Astrocyte (in vitro differentiated cells and primary cell): ENCODE measurements at places on chromosomes 2 and 18.

DNA sequence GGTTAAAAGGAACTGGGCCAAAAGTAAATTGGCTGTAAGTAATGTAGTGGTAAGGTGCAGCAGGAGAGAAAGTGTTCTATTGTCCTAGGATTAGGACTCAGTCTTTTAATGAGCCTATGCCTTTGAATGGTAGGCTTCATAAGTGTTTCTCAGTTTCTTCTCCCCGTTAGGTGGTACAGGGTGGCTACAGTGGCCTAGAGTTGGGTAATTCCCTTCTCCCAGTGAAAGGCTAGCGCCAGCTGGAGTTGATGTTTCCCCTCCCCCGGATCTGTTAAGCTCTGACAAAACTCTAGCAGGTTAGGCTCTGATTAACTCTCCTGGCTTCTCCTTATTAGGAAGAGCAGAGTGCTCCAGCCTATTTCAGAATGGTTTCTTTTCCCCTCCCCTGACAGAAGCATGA is 127.7 kb downstream of the DNAH6 start:
- no peak for DNase-seq

DNA sequence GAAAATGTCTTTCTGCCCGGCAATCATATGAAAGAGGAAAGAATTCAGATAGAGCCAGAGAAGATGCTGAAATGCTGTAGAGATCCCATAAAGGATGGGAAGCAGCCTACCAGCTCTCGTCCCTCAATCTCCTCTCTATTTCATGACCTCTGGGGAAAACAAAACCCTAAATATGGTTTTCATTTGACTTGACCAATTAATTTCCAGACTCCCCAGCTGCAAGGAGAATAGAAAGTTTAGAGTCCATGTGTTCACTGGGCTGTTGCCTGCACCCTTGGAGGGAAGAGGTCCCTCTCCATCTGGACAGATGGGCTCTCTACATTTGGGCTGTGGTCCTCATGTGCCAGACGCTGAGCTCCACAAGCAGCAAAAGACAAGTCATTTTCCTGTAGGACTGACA is 40.6 kb downstream of the CAPN13 start:
- no peak for DNase-seq

GRCh38 chr2:168573128-168573903 is 117.2 kb downstream of the CERS6 start:
- DNase-seq: no peak

DNA sequence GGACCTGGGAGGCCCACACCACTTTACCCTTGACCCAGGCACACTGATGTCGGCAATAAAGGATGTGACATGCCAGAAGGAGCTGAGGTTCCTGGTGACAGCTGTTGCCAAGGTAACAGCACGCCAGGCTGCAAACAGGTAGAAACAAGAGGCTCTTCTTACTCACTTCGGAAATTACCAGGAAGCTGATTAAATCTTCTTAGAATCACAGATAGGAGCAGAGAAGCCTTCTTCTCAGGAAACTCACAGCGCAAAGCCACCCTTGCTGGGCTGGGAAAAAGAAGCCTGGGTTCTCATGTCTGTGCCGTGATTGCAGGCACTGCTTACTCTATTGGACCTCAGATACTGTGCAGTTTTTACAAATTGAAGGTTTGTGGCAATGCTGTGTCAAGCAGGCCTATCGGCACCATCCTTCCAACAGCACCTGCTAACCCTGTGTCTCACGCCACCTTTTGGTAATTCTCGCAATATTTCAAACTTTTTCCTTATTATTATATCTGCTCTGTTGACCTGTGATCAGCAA is 61.0 kb upstream of the TAF1B start:
- DNase-seq: no peak

DNA sequence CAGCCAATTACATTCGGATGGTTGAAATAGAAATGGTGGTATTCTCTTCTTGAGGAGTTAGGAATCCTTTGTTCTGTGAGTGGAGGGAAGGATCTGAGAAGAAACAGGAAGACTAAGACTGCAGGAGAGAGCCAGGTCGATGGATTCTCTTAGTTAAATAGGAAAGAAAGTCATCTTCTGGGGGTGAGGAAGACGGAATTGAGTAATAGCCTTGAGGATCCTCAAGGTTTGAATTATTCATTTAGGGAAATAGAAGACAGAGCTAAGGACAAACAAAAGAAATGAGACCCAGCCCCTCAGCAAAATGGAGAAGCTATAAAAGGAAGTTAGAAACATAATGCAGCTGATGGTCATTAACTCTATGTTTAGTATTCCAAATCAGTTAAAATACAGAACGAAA is 1.8 kb downstream of the LAPTM4A start:
- peak; percentile 24 for DNase-seq

- DNase-seq: no peak
Measured at GRCh38 chr2:27915191-27915590, 24.7 kb downstream of the BABAM2 start.

GRCh38 chr2:14285812-14286211 is 346.7 kb upstream of the LRATD1 start:
- no peak for DNase-seq

- DNase-seq: no peak
Measured at GRCh38 chr18:42131930-42132244, 176.9 kb downstream of the PIK3C3 start.

DNA sequence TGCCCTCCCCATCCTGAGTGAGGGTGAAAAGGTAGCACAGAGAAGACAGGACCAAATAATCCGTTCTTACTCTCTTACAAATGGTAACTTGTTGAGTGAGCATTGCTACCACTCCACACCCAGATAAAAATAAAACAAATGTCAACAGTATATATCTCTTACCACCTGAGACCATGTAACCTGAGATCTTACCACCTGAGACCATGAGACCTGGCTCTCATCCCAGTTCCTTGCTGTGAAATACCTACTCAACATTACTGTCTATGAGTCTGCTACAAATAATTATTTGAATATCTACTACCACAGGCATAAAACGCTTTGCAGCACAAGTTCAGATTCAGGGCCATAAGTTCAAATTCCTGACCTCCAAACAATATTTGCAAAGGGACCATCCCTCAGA is 234.7 kb downstream of the C1D start:
- no peak for DNase-seq

GRCh38 chr2:229718057-229718456 is 3.7 kb upstream of the DNER start:
- DNase-seq: no peak

- DNase-seq: peak; percentile 90
Measured at GRCh38 chr2:207676827-207677354, 34.5 kb upstream of the CCNYL1 start.

DNA sequence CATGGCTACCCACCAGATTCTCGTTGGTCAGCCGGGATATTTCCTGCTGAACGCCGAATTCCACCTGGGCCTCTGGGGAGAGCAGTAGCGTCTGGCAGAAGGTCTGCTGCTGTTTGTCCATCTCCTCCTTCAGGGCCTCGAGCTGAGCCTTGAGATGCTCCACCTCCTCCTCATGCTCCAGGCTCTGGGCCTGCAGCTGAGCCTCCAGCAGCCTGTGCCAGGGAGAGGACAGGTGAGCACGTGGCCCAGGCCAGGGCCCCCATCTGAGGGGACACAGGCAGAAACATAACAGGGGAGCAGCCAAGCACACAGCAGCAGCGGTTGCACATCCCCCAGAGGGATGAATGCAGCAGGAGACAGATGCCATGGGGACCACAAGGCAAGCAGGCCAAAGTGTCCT is 40.1 kb upstream of the ACAA2 start:
- no peak for DNase-seq

DNA sequence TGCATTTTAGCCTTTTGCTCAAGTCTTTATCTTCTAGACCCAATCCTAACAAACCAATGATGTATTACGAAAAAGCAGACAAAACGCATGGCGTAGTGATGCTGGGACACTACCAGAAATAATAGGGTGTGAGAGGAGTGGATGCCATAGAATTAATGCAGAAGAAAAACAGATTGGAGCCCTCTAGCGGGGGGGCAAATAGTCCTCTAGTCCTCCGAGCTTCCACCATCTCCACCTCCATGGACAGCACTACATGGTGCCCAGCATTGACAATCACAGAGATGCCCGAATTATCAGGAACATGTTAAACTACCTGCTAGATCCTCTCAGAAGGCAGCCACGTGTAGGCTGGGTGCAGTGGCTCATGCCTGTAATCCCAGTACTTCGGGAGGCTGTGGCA is 15.4 kb upstream of the ROCK2 start:
- DNase-seq: no peak

DNA sequence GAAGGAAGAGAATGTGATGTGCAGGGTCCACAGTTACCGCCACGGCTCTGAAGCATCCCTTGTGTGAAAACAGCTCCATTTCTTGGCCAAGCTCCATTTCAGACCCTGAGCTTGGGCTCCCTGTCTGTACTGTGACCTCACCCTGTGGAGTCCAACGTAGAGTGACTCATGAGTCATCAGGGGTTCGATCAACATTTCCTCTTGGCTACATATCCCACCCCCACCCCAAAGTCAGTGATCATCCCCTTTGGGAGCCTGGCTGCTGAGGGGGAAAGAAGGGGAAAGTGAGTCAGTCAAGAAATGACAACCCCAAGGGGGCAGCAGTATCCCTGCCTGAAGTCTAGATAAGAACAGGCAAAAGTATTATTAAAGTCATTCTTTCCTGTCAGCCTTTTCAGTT is 62.2 kb downstream of the PAPOLG start:
- DNase-seq: no peak

DNA sequence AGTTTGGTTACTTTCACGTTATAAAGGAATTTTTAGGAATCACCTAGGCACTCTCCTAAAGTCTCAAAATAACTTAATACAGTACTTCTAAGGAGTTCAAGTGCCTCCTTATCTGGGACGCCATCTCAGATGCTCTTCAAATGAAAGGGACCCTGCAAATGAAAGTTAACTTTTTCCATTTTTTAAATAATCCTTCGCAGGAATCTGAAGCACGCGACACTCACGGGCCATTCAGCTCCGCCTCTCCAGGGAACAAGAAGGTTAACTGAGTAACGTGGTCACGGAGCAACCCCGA is 537 bp upstream of the ZC3H15 start:
- DNase-seq: no peak

GRCh38 chr18:46318356-46318755 is 214.2 kb downstream of the HAUS1 start:
- DNase-seq: no peak

DNA sequence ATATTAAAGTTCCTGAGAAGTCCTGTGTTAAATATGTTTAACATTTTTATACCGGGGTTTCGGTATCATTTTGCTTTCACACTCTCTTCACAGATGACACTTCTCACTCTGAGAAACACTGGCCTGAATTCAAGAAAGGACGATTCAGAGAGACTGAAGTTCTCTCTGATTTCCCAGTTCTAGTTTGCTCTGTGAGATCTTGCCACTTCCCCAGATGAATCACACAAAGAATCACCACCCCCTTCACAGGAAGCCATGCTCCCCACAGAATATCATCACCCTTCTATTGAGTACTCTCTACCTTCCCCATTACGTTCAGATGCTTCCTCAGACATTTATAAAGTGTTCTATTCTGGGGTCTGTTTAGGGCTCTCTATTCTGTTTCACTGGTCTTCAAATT is 16.1 kb upstream of the CD207 start:
- DNase-seq: no peak

DNA sequence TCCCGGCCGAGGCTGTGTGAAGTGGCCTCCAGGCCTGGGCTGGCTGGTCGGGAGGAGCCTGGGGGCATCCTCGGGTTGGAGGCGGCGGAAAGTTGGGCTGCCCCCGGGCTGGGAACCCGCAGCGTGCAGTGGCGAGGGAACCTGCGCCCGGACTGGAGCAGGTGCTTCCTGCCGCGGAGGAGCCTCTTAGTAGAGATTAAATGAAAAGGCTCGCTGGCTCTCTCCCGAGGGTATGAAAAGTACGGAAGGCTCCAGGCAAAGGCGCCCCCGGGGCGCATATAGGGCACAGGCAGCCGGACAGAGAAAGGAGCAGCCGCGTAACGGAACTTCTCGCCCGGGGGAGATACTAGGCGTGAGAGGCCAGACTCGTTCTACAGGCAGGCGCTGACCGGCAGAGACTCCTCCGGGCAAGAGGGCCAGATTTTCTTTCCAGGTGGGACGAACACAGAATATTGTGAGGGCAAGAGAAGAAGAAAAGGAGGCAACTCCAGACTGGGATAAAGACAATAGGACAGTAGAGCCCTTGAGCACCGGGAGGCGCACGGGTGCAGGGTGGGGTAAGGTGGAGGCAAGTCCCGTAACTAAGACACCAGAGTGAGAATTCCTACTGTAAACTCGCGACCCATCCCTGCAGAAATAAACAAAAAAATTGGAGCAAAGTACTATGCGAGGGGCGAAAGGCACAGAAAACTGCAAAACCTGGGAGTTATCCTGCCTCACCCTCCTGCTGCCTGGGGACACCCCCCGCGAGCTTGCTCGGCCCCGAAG is 816 bp downstream of the CDH2 start:
- no peak for DNase-seq

DNA sequence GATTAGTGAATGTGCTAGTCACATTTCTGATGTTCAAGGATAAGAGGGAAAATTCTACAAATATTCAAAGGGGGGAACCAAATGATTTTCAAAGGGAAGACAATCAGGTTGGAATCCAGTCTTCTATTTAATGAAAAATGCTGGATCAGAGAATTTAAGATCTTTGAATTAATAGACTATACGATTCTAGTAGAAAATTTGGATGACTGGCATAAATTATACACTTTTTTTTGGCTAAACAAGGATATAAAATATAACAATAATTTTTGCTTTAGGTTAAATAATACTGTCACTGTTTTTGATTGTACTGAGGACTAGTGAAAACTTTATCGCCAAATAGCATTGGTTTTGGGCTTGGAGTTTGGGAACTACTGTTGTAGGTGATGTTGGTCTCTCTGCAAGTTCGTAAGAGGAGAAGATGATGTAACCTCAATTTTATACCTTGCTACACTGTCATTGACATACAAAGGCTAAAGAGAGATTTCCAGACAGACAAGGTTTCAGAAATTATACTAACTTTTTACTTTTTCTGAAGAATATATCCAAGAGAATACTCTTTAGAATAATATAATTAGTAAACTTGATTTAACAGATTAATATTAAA is 51.3 kb downstream of the NCOA1 start:
- DNase-seq: no peak

GRCh38 chr2:7206111-7206810 is 289.0 kb downstream of the RNF144A start:
- no peak for DNase-seq

GRCh38 chr2:43749583-43749982 is 24.3 kb upstream of the DYNC2LI1 start:
- no peak for DNase-seq

DNA sequence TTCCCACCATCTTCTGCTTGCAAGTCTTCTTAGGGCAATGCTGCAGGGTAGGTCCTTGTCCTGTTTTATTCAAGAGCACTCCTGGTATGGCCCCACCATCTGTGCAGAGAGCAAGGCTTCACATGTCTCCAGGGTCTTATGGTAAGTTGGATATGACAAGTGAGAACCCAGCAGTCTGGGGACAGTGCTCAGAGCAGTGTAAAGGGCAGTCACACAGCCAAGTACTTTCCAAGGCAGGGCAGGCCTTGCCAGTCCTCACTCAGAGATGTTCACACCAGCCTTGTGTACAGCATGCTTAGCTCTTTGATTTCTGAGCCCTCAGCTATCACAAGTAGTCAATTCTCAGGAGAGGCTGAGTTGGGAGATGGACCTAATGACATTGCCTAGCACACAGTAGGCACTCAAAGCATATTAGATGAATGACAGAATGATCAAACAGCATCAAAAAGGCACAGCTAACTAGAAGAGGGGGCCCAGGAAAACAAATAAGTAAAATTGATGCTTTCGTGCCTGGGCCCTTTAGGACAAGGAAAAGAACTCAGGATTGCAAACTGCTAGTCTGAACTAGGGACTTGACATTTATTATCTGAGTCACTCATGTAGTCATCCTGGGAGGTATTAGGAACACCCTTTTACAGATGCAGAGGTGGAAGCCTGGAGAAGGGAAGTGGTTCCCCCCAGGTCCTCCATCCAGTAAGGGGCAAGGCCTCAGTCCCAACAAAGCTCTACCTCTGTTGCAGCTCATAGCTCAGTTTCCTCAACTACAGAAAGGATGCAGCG is 86.7 kb upstream of the CTAGE1 start:
- peak; percentile 25 for DNase-seq
